NCI-H774 (cell line): ENCODE measurements at places on chromosomes 7 and 10.

GRCh38 chr10:124592101-124592500 is 130.5 kb downstream of the LHPP start:
- no peak for DNase-seq

DNA sequence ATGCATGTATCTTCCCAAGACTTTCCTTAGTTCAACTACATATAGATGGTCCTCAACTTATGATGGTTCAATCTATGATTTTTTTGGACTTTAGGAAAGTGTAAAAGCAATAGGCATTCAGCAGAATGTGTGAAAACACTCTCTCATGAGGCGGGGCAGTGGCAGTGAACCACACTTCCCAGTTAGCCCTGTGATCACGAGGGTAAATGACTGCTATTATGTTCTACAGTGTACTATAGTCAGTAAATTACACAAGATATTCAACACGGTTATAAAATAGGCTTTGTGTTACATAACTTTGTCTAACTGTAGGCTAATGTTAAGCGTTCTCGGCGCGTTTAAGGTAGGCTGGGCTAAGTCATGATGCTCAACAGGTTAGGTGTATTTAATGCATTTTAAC is 169.3 kb downstream of the AMPH start:
- no peak for DNase-seq

DNA sequence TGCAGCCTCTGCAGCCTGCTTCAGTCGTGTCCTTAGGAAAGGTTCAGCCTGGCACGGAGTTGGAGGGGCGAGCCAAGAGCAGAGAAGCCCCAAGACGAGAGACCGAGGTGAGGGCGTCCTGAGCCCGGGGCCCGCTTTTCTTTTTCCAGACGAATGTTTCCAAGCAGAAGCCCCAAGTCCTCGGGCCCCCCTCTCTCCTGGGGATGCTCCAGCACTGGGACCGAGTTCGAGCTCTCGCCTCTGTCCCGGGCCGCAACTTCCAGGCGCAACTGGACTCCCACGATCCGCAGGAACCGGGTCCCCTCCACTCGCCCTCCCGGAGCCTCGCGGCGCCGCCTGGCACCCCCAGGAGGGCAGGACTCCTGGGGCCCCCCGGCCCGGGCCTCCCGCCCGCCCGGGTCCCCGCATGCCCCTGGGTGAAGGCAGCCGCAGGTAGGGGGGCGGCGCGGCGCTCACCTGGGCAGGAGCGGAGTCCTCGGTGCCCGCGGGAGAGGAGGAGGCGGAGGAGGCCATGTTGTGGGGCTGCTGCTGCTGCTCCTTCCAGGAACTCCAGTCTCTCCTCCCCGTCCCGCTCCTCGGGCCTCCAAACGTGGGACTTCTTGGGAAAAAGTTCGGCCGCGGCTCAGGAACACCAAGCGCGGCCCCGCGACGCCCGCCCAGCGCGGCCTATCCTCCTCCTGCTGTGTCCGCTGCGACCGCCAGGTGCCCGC is 45.3 kb upstream of the CDK1 start:
- peak; percentile 65 for DNase-seq

- no peak for DNase-seq
These were observed 42.1 kb upstream of the ADRA2A start for GRCh38 chr10:111034598-111035310.

GRCh38 chr7:28411876-28412662 is at the start of gene CREB5:
Gene CREB5 (plus strand): TSS chr7:28412518. CDS start chr7:28412915, 397 bp downstream.
- DNase-seq = no peak

GRCh38 chr10:123576706-123577105 is 89.4 kb upstream of the GPR26 start:
- DNase-seq = no peak

DNA sequence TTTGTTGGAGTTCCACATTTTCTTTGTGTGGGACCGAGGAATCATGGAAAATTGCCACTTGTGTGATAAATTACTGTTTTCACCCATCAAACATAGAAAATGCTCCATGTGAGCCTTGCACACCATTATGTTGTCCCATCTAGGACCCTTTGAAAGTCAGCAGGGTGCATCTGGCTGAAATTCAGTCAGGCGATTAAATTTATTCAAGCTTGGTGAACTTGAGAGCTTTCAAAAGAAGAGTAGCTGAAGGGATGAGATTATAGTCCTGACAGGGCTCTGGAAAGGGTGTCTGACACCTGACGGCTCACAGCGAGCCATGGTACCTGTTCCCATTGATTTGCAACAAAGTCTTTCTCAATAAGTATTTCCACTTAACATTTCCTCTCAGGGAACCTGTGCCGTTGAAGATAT is 399.7 kb upstream of the ETV1 start:
- DNase-seq = no peak

GRCh38 chr7:103867874-103868273 is 121.6 kb downstream of the RELN start:
- DNase-seq = no peak
